DMS79 treated with DMSO at 0.1 percent for 48 hours (cell line): ENCODE measurements at places on chromosomes 16 and 17.

DNA sequence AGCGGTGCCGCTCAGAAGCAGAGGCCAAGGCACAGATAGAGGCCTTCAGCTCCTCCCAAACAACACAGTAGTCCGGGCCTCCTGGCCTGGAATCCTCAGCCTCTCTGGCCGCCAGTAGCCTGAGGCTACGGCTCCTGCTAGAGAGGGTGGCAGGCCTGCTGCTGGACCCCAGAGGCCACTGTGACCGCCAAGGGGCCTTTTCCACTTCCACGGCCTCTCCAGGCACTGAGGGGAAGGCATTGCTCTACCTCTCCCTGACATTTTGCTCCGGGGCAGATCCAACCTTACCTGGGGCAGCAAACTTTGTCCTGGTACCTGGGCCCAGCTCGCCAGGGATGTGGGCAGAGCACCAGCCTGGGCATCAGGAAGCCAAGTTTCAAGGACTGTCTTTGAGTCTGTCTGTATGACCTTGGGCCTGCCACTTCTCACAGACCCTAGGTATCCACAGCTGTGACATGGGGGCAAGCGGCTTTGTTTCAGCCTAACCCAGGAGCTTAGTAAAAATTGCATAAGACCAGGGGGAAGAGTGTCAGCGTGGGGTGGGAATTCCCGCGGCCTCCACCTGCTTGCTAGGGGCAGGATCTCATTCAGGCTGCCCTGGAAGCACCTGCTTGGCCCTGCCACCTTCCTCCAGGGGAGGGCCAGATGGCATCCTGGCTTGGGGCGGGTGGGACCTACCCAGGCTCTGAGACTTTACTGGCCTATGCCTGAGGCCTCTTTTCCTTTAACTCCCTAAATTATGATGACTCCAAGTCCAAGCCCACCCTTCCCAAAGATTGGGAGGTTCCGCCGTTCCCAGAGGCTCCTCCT, 33.2 kb downstream of the ADGRG5 start:
- DNase-seq: no peak

GRCh38 chr16:12794486-12795387, 8.9 kb downstream of the CPPED1 start:
- DNase-seq: no peak

- no peak for DNase-seq
These were observed 127.5 kb downstream of the SOCS1 start for GRCh38 chr16:11128211-11129141.

DNA sequence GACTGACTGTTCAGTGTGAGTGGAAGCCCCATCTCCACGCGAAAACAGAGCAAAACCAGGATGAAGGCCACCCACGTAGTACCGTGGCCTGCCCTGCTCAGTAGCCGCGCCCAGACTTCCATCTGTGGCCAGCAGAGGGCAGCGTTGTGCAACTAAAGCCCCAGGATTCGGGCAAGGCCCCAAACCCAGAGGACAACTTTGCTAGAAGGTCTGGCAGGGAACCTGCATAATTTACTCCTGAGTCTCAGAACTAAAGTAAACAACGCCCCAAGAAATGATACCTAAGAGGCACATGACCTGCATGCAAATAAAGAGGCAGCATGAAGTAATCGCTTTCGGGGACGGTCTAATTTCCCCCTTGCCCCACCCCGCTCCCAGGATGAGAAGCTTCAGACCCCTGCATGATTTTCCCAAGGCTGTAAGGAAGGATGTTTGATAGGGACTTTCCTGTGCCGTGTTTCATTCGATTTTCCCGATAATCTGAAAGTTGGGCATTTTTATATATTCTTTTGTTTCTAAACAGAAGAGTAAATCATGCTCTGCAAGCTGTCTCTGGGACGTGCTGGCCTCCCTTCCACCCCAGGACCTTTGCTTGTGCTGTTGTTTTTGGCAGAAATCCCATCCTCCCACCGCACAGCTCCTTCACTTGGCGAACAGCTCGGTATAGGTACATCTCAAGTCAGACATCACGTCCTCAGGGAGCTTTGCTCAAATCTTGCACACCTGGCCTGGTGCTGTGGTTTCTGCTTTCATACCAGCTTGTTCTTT, 18.6 kb downstream of the HSBP1 start:
- peak; percentile 23 for DNase-seq

DNA sequence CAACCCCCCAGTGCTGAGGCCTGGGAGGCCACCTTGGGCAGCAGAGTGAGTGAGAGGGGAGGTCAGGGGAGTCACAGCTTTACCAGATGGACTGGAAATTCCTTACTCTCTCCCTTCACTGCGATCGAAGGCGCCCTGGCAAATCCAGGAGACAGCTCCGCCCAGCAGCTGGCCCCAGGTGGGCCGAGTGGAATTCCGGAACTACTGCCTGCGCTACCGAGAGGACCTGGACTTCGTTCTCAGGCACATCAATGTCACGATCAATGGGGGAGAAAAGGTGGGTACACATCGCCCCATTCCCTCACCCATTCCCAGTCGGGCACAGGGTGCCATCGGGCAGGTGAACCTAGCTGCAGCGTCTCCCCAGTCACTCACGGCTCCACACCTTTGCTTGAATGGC, 91.6 kb downstream of the ABCC6 start:
- no peak for DNase-seq

GRCh38 chr17:5843366-5844026, 226.7 kb upstream of the WSCD1 start:
- no peak for DNase-seq

GRCh38 chr16:31350275-31351005, 4.5 kb upstream of the ITGAX start:
- DNase-seq: no peak
